ENCODE measurements at places on chromosomes 2 and 18.

GRCh38 chr2:45483997-45484396 is 127.1 kb downstream of the SRBD1 start:
- DNase-seq = no peak

DNA sequence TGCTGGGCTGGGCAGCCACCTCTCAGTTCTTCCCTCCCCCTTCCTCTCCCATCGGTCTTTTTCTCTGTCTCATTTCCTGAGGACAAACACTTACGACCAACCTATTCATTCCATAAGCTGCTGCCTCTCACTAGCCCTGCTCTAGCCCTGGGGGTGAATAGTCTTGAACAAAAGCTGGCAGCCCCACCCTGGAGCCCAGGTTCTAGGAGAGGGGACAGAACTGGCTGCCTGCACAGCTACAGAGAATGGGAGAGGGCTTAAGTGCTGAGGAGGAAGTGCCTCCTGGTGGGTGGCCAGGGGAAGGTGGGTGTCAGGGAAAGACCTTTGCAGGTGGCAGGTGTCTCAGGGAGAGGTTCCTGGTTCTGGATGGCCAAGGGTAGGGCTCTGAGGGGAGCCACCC is 22.8 kb downstream of the ANO7 start:
- no peak for DNase-seq

DNA sequence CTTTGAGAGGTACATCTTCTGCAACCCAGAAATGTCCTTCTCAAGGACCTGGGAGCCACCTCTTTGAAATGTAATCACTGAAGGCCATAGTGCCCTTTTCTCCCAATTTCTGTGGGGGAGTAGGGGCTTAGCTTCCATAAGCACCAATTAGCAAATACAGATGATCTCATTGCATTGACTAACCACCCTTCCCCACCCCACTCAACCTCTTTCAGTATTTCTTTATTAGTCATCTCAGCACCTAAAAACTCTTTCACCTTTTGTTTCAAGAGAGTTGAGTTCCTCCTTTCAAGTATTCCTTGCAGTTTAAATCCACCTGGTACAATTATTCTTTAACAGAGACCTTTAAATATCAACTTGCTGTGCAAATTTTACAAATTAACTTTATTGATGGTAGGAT is 1011.8 kb upstream of the CDH2 start:
- DNase-seq = no peak

GRCh38 chr18:48750485-48751175 is 200.1 kb downstream of the SMAD7 start:
- DNase-seq = no peak

DNA sequence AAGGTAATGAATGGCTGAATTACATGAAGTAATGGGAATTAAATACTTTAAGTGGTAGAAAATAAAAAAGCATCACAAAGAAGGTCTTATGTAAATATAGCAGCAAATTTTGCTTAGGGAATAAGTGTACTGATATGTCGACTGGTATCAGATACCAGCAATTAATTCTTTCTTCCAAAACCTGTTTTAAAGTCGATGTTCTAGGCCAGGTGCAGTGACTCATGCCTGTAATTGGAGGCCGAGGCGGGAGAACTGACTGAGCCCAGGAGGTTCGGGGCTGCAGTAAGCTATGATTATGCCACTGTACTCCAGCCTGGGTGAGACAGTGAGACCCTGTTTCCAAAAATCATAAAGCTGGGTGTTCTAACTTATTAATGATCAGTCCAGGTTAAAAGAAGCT is 30.3 kb downstream of the SP3 start:
- no peak for DNase-seq

DNA sequence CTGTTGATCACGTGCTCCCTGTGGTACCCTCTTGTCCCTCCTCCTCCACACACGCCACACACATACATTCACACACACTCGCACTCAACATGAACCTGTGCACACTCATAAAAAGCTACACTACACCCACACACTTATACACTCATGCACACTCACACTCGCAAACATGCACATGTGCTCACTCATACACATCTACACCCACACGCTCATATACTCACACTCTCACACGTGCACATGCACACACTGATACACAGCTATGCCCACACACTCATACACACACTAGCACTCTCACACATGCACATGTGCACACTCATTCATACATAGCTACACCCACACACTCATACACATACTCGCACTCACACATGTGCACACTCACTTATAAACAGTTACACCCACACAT is 113.6 kb downstream of the LRATD1 start:
- no peak for DNase-seq

GRCh38 chr2:122764014-122764413 is 1008.6 kb downstream of the TSN start:
- DNase-seq = no peak

- no peak for DNase-seq
These were observed 1.1 kb downstream of the MAPK4 start for GRCh38 chr18:50560681-50561629.

DNA sequence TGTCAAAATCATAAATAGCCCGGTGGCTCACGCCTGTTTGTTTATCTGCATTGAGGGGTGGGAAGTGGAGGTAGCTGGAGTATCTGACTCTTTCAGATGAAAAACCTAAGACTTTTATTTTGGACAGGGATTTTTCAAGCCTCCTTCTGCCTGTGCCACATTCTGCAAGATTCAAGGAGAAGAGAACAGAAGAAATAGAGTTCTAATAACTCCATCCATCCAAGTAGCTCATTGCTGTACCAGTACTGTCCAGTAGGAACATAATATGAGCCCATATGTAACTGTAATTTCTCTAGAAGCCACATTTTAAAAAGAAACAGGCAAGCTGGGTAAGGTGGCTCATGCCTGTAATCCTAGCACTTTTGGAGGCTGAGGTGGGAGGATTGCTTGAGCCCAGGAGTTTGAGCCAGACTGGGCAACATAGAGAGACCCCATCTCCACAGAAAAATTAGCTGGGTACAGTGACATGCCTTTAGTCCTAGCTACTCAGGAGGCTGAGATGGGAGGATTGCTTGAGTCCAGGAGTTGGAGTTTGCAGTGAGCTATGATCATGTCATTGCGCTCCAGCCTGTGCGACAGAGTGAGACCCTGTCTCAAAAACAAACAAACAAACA is 35.4 kb upstream of the NT5DC4 start:
- no peak for DNase-seq

DNA sequence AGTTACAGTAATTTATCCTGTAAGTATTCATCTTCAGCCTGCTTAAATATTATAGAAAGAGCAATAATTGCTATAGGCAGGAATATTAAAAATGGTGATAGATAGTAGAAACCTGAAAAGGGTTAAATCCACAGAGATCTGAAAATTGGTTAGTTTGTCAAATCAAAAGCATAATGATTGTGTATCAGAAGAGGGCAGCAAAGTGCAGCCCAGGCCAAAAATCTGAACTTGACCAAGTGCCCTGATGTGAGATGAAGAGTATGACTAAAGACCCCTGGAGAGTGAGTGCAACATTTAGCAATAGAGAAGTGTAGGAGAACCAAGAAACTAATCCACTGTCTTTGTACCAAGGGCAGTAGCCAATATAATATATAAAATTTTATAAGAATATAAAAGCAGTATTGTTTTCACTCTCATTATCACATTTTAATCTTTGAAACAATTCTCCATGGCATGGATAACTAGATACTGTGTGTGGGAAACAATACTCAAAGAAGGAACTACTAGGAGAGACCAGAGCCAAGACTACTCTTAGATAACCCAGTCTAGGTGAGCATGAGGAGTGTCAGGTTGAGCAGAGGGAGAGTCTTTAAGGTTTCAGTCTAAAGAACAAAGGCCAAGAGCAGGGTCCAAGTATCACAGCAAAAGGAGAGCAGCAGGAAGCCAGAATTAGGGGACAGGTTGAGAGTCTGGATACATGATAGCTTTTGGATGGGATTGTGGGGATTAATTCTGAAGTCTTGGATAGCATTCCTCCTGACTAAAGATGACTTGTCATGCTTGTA is 148.7 kb downstream of the CALCRL start:
- no peak for DNase-seq

- DNase-seq = no peak
These were observed 109.0 kb upstream of the RGPD4 start for GRCh38 chr2:107717661-107718060.

DNA sequence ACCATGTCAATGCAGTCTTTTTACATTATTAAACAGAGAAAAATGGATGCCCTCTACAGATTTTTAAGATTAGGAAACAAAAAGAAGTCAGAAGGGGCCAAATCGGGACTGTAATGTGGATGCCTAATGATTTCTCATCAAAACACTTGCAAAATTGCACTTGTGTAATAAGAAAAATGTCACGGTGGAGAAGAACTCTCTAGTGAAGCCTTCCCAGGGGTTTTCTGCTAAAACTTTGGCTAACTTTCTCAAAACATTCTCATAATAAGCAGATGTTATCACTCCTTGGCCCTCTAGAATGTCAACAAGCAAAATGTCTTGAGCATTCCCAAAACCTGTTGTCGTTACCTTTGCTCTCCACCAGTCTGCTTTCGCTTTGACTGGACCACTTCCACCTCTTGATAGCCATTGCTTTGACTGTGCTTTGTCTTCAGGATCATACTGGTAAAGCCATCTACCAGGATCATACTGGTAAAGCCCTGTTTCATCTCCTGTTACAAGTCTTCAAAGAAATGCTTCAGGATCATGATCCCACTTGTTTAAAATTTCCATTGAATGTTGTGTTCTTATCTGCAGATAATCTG is 226.8 kb downstream of the TNS1 start:
- no peak for DNase-seq

DNA sequence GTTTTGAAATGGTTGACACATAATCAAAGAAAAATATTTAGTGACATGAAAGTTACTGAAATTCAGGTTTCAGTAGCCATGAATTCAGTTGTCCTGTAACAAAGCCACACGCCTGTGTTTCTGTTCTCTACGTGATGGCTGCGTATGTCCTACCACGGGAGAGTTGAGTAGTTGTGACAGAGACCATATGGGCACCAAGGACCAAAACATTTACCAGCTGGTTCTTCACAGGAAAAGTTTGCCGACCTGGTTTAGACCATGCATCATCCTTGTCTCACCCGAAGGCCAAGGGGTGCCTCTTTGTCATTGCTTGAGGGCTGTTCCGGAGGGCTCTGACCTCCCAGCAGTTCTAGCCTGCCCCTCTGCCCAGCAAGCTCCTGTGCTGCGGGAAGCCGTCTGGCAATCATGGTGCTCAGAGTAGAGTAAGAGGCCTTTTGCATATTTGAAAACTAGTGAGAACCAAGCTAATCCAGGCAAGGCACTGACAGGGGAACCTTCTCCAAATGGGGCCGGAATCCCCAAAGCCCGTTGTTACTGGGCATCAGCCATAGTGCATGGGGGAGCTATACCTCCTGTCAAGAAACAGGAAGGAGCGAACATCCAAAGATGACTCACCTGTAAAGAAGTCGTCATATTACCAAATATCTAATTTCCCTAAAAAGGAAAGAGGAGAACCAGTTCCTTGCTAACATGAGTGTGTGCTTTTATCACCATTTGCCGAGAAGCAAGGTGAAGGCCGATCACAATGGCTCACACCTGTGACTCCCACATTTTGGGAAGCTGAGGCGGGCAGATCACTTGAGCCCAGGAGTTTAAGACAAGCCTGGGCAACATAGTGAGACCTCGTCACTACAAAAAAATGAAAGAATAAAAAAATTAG is 92.6 kb upstream of the RAB12 start:
- no peak for DNase-seq

GRCh38 chr2:97654791-97655190 is 8.9 kb downstream of the COX5B start:
- DNase-seq = no peak

DNA sequence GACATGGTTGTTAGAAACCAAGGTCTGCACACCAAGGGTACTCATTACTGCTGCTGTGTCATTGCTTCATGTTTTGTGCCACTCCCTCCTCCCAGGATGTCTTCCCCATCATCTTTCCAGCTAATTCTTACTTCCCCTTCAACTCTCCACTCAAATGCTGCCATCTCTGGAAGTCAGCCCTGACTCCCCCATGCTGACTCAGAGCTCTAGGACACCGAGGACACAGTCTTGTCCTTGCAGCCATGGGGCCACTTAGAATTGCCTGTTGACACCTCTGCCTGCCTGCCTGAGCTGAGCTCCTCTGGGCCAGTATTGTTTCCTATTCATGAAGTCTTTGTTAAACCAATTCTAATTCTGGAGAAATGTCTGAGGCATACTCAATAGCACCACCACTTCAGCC is 100.2 kb downstream of the GYPC start:
- DNase-seq = no peak

DNA sequence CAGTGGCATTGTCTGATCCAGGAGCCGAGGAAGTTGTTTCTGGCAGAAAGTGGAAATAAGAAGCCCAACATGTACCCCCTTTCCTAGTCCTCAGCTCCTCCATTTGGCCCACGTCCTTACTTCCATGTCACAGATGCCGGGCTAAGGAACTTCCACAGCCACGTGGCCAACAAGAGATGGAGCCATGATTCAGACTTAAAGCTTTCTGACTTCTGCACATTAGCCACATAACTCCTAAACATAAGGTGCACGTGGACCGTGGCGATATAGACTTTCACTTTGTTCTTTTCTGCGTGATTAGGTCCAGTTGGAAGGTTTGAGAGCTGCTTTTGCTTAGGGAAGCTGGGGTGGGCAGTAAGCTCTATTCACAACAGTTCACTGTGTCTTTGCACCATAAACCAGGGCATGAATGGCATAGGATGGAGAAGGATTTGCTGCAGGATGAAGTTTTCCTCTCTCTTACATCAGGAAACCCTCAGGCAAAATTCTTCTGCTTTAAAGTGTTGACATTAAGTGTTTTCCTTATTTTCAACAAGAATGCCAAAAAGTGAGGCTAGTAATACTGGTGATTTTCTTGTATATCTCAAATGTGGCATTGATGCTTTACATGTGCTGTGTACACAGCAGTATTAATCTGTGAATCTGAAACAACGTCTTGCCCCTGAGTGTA is 61.2 kb upstream of the RBM44 start:
- DNase-seq = no peak

DNA sequence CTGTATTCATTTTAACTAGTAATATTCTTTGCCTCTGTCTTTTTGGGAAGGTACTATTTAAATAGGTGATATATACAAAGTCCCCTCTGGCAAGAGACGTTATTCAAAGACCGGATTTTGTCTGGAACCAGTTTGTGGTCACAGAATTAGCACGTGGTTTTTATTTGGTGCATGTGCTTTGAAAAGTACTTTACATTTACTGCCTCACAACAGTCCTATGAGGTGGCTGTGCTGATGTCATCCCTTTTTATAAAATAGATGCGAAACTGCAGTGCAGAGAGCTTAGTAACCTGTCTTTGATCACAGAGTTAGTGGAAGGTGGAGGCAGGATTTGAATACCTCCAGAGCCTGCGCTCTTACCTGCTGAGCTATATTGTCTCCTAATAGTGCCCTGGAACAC is 4.0 kb downstream of the LPIN1 start:
- DNase-seq = no peak

DNA sequence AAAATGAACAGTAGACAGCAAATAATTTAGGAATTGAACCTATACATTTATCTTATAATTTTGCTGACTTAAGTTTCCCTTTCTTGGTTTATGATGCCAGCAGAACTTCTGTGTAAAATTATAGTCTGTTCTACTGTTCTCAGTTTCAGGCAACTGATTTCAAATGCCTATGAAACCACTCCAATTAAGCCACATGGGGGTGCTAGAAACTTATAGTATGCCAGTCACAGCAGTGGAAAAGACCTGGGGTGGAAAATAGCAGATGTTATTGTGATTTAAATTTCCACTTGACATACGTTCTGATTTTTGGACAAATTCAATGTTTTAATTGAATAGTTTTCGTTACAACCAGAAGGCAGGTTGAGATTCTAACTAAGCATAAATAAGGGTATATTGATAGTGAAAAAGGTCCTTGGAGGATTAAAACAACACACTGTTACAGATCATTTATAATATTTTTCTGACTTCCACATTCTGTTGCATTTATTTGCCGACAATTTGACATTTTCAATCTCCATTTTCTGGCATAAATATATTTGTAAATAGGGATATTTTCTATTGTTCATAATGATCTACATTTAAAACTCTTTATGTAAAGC is 61.4 kb downstream of the CPS1 start:
- no peak for DNase-seq
